ENCODE measurements at places on chromosomes 2 and 18.

DNA sequence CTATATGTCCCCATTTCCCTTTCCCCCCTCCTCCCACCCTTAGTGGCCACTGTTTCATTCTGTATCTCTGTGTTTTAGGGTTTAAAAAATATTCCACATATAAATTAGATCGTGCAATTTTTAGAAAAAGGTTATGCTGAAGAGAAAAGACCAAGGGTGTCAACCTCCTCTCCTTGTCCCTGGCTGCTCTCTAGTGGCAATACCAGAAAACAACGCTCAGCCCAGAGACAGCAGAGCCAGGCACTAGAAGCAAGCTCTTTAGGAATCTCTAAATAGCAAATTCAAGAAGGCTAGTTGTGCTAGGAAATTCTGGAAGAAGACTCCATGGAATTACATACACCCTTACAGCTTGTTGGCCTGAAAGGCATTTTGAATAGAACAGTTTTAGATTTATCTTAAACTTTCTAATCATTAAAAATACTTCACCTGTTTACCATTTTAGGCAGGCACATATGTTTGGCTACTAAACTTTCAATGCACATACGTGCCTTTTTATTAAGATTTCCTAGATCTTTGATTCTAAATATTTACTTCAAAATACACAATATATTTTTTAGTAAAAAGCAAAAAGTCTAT, 35.1 kb upstream of the RASGRP3 start:
- peak; percentile 2 for DNase-seq

- no peak for DNase-seq
These were observed 15.3 kb downstream of the GAREM1 start for GRCh38 chr18:32455361-32455760.

DNA sequence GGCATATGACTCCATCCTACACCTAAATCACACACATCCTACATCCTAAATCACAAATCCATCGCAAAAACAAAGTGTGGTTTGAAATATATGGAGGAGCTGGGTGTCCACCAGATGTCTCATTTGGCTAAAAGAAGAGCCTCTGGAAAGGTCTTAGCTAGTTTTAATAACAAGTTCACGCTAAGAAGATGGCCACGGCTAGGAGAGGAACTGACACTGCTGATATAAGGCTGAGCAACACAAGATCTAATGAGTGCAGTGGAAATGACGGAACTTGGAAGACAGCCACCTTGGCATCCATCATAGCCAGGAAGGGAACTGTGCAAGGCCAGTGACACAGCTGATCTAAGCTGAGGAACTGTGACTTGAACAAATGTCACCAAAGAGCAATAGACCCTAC, 60.0 kb upstream of the AGAP1 start:
- DNase-seq = no peak

- DNase-seq = no peak
These were observed 94.0 kb downstream of the PLA2R1 start for GRCh38 chr2:159968279-159968900.

DNA sequence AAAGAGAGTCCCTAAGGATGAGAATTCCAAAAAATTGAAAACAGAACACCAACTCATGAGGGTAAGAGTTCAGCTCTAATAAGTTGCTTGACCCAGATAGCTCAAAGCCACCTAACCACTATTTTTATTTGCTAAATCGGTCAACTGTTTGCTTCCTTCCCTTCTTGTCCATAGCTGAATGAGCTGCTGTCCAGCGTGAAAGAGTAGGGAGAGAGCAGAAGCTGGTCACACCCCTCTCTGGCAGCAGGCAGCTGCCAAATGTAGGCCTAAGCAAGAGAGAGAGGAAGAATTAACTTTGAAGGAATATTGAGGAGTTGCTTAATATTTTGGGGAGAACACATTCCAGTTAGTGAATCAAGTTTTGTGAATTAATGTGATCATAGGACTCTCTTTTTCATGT, 25.9 kb downstream of the AQP4 start:
- DNase-seq = no peak

GRCh38 chr2:67374481-67374880, 22.7 kb upstream of the ETAA1 start:
- no peak for DNase-seq

GRCh38 chr2:229363185-229363814, 92.2 kb upstream of the PID1 start:
- no peak for DNase-seq

GRCh38 chr2:143968360-143968759, 551.6 kb downstream of the ZEB2 start:
- no peak for DNase-seq

DNA sequence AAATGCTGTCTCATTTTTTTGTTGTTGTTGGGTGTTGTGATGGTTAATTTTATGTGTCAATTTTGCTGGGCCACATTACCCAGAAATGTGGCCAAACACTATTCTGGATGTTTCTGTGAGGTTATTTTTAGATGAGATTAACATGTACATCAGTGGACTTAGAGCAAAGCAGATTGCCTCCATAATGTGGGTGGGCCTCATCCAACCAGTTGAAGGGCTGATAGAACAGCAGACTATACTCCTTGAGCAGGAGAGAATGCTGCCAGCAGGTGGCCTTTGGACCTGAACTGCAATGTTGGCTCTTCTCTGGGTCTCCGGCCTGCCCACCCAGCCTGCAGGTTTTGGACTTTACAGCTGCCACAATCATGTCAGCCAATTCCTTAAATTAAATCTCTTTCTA, 169.0 kb downstream of the FTCDNL1 start:
- no peak for DNase-seq

GRCh38 chr2:2264416-2264815, 66.7 kb downstream of the MYT1L start:
- DNase-seq = no peak

GRCh38 chr2:150594299-150594698, 106.8 kb upstream of the RND3 start:
- no peak for DNase-seq

GRCh38 chr2:235373171-235373570, 120.7 kb upstream of the AGAP1 start:
- no peak for DNase-seq
